ENCODE measurements at places on chromosomes 13 and 19.
A peak's percentile ranks its signal among the peaks of the same experiment; 100 is the strongest.

DNA sequence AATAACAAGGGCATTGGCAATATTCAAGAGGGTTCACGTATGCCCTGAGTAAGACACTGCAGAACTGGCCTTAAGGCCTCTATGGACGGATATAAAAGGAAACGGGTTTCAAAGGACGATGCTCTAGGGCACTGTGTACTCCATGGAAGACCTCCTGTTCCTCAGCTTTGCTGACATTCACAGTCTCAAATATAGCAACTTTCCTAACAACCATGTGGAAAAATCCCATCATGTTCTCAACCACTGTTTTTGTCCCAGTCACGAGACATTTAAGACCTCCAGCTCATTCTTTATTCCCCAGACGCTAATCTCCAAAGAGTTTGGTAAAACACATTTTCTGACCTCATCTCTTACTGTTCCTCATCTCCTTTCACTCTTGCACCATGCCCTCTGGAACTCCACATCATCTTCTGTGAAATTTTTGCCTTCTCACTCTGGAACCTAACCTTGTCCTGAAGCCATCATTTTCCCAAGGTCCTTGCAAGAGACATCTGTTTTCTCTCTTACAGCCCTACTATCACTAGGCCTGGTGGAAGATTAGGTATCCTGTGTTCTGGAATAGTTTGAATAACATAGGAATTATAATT lies 37.6 kb downstream of the SPRY2 start:
- DNase-seq = no peak

DNA sequence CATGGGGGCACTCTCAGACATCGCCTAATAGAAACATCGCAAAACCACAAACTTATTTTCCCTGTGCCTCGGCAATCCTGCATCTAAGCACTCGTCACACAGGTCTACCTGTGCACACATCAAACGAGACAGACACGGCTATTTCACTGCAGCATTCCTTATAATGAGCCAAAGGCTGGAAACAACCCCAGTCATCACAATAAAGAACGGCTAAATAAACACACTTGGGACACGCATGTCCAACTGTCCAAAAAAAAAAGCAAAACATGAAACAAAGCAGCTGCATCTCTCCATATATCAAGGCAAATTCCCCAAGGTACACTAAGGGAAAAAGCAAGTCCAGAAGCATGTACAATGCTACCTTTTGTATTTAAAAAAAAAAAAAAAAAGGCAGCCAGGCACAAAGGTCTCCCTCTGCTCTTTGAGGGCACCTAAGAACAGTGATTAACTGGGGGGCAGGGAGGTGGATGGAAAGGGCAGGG lies 27.2 kb upstream of the CCNP start:
- no peak for DNase-seq

DNA sequence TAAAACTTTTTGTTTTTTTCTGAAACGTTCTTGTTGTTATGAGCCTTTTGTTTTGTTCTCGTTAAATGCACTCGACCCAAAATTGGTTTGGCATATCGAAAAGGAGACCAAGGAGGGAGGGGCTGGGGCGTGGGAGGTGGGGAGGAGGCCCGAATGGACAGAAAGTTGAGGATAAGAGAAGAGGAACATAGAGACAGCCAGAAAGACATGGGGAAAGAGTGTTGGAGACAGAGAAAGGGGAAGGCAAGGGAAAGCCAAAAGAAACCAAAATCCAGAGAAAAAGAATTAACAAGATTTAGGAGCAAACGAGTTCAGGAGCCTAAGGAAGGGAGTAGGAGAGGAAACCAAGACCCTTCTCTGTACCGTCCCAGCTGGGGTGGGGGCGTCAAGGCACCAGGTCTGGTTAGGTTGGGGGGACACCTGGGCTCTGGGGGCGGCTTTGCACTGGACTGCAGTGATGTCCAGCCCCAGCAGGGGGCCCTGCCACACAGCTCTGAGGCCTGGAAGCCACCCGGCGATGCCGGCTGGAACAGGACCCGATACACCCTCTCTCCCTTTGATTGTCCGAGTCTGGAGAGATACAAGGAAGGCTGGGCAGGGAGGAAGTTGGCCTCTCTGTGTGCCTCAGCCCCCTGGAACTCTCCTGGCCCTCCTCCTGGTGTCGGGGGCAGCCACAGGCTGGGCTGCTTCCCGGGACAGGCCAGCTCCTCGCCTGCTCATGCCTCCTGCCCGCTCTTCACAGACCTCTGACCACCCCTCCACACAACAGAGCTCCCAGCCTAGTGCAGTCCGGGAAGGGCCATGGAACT lies 11.6 kb upstream of the ASF1B start:
- peak; percentile 83 for DNase-seq

DNA sequence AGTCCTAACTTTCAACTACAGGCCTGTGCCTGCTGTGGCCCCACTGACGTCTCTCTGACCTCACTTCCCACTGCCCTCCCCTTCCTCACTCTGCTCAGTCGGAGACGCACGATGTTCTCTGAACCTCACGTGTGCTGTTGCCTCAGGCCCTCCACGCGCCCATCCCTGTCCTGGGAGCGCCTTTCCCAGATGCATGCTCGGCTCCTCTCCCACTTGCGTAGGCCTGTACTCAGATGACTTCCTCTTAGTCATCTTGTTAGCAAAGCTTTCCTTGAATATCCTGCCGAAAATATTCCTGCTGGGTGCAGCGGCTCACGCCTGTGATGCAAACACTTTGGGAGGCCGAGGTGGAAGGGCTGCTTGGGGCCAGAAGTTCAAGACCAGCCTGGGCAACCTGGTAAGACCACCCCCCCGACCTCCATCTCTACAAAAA lies 9.3 kb upstream of the SYT5 start:
- peak; percentile 77 for DNase-seq
